ENCODE measurements at places on chromosomes 6 and 20.

GRCh38 chr6:150491131-150491810, 108.4 kb upstream of the PLEKHG1 start:
- DNase-seq = peak; percentile 22

DNA sequence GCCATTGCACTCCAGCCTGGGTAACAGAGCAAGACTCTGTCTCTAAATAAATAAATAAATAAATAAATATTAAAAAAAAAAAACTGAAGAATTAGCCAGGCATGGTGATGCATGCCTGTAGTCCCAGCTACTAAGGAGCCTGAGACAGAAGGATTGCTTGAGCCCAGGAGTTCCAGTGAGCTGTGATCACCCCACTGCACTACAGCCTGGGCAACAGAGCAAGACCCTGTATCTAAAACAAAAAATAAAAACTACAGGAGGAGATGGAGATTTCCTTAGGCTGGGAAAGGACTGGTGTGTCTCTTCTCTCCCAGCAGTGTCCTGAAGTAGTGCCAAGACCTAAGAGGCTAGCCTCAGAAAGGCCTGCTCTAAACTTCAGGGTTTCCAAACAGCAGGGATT, 8.1 kb upstream of the GTF3C6 start:
- no peak for DNase-seq

DNA sequence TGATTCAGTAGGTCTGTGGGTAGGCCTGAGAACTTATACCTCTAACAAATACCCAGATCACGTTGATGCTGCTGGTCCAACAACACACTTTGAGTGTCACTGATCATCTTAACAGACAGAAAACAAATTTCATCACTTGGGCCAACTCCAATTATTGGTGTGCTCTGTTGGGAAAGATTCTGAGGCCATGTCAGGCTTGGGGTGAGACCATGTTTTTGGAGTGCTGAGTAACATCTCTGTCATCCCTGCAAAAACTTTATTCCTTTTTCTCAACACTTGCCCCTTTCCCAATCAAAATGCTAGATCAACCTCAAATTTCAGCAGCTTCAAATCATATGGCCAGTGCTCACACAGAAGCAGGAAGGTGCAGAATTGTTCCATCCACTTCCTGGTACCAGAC, 108.8 kb upstream of the TENT5A start:
- DNase-seq = no peak

DNA sequence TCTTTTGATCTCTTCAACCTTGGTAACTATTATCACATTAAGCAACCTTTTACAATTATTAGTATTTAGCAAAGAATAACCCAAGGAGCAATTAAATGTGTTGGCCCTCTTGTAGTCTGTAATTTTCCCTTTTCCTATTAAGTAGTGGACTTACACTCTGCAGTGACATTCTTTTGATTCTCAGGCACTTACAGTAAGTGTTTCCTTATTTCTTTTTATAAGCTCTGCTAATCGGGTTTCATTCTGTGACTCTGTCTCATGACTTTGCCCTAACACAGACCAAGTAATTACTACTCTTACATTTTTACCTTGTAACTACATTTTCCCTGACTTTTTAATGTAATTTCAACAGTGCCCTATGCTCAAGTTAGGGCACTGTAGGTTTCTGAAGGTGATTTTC, 104.0 kb upstream of the EPHA7 start:
- DNase-seq = no peak

DNA sequence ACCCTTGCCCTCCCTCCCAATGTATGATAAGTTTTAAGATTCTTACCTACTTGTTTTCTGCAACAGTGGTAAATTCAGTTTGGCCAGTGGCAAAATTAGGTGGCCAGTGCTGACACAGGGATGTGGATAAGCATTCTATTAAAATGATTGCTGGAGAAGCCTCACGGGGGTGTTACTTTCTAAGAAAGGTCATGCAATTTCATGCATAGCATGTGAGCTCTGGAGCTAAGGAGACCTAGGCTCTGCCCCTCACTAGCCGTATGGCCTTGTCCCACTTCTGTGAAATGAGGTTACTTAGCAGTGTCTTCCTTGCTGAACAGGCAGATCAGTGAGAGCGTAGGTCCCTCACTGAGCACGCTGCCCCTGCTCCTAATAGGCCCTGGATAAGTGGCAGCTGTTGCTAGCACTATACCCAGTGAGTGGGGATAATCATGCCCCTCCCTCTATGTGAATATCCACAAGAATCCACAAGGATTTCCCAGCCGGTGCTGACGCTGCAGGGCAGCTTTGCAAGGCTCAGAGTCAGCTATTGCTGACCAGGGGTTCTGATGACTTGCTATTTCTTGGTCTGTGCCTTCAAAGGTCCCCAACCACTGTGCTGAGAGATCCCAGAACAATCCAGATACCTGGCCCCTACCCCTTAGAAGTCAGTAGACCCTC, 86.5 kb upstream of the MRPS10 start:
- DNase-seq = no peak

DNA sequence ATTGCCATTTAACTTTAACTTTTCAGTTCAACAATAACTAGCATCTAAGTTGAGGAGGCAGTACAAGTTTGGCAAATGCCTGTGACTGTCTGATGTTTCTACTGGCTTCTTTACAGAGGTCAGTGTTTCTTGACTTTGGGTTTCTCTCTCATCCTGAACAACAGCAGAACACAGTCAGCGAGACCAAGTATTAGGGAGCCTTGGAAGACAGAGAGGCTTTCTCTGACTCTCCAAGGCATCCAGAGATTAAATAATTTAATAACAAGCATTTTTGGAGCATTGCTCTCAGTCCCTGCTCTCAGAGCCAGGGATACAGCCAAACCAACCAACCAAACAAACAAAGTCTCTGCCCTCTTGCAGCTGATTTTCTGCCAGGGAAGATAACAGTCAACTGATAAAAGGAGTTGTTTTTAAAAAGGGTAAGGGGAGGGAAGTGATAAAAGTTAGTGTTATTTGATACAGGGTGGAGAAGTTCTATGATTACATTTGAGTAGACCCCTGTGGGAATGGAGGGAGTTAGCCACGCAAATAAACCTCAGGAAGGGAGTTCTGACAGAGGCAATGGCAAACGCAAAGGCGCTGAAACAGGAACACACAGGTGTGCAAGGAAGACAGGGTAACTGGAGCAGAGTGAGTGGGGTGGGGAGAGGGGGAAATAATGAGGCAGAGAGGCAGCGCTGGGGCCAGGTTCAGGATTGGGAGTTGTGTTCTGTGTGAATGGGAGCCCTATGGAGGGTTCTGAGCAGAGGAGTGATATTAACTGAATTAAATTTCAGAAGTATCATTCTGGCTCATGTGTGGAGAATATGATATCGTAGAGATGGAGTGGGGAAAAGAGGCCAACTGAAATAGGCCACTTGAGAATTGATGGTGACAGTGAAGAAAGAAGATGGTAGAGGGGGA, 55.2 kb downstream of the SEL1L2 start:
- no peak for DNase-seq

GRCh38 chr20:36277546-36277945, 28.6 kb upstream of the DLGAP4 start:
- DNase-seq = no peak

- DNase-seq = no peak
These were observed 19.3 kb downstream of the TXNDC5 start for GRCh38 chr6:7891078-7891872.

GRCh38 chr20:13349235-13349604, 128.1 kb downstream of the ISM1 start:
- DNase-seq = no peak

DNA sequence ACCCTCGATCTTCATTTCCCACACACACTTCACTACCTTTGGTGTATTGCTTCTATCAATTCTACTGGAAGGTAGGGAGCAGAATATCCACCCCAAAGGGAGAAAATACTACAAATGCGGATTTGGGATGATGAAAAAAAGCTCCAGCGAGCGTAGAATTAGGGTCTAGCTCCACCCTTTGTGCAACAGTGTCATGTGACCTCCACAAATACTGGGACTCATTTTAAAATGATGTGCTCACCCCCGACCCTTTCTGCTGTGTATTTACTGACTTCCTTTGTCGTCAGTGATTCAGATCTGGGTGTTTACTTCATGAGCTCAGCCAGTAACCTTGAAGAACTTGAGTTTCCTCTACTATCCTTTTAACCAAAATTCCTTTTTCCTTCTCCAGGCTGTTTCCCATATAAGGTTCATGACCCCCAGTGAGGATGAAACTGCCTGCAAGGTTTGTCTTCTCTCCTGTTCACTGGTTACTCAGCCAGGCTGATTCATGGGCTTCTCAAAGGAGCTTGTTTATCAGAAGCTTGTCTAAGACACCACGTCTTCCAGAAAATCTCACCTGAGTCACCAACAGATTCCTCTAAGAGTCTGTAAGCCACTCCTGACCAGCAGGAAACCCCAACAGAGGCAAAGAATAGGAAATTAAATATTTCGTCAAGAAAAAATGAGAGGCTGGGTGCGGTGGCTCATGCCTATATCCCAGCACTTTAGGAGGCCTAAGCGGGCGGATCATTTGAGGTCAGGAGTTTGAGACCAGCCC, 39.6 kb upstream of the PAX1 start:
- no peak for DNase-seq

- no peak for DNase-seq
These were observed 97.3 kb upstream of the MLIP start for GRCh38 chr6:54013966-54014365.

GRCh38 chr20:25623225-25623735, 534 bp downstream of the NANP start:
- DNase-seq = peak; percentile 18

GRCh38 chr20:39210341-39211036, 248.3 kb downstream of the DHX35 start:
- no peak for DNase-seq

- no peak for DNase-seq
These were observed 1.5 kb downstream of the SIRPA start for GRCh38 chr20:1896484-1897258.

GRCh38 chr6:101588343-101588742, 194.8 kb downstream of the GRIK2 start:
- no peak for DNase-seq

All from CD4-positive, alpha-beta T cell treated with Interleukin-12 subunit alpha and Interleukin-12 subunit beta, for 1 hour (primary cell).